Tibial artery (tissue), 4 donors: ENCODE measurements at places on chromosomes 6 and 20.

GRCh38 chr6:54516321-54516720 lies 208.1 kb downstream of the TINAG start:
- no peak for DNase-seq

DNA sequence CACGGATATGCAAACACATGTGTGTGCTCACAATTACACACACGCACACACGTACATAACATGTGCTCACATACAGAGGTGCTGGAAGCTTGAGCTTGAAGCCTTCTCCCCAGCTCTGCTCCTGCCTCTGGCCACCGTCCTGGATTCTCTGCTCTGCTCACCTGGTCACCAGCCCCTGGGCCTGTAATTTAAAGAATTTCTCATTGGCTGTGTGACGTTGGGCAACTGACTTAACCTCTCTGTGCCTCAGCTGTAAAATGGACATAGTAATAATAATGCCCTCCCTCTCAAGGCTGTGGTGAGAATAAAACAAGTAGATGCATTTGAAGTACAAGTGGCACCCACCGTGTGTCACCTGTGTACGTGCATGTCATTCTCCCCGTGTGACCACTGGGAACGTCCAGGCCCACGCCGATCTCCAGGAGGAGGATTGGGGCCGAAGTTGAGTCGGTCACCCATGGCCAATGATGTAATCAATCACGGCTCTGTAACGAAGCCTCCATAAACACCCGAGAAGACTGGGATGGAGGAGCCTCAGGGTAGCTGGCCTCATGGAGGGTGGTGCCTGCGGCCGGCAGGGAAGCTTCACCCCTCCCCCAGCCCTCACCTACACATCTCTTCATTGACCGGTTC lies 160.9 kb upstream of the AFDN start:
- no peak for DNase-seq

DNA sequence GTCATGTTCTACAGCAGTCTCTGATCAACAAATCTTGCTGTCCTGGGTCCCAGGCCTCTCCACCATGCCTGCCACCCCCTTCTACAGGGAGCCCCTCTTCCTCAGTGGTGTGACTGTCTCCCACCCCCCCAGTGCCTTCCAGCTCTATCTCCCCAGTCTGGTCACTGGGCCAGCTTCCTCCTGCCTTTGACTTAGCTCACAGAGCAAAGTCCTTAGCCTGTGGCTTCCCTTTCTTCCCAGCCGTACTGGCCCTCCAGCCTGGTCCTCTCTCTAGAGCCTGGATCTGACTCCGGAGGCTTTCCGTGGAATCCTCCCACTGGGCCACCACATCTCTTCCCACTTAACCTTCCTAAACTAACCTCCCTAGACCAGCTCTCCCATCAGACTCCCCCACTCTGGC lies 17.0 kb downstream of the MAPK13 start:
- DNase-seq = no peak

GRCh38 chr20:61913423-61914225 lies 152.1 kb downstream of the TAF4 start:
- DNase-seq = no peak

- no peak for DNase-seq
Observed at GRCh38 chr6:31530659-31531058, 1.9 kb downstream of the MCCD1 start.

GRCh38 chr6:162313922-162314660 lies 413.5 kb downstream of the PRKN start:
- no peak for DNase-seq

DNA sequence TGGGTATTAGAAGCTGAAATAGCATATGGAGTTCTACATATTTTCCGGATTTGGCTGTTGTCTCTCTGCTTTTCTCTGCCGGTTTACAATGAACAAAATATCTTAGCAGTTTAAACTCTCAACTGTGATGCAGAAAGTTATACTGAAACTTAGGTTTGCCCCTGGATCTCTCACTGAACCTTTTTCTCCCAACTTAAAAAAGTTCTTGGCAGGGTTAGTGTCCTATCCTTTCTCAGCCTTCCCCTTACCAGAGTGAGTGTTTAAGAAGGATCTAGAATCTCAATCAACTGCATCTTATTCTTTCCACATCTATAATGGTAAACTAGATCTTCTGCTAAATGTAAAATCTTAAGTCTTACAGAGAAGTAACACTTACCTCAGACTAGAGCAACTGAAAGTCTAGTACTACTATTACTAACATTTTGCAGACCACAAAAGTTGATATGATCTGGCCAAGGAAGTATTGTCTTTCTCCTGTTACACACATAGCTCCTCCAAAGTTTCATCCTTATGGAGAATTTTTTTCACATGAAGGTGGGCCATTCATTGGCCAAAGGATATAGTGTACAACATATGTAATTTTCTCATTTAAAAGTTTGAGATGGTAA lies 392.3 kb upstream of the RUNX2 start:
- no peak for DNase-seq

DNA sequence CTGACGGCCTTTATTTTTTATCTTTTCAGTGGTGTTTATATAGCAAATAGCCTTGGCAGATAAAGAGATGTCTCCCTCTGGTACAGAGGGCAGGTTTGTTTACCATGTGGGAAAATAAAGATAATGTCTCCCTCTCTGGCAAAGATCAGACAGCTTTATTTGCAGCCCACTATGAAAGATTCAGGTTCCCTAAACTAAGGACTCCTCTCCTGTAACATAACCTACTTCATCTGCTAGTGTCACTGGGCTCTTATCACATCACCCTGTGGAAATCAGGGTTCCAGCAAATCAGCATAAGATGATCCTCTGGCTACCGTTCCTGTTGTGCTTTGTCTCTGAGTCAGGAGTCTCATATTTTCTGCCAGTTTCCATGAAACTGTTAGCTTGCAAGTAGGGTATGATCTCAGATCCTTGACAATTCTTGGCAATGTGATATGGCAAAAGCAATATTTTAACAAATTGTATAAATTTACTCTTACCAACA lies 3.1 kb downstream of the FBXL4 start:
- no peak for DNase-seq

DNA sequence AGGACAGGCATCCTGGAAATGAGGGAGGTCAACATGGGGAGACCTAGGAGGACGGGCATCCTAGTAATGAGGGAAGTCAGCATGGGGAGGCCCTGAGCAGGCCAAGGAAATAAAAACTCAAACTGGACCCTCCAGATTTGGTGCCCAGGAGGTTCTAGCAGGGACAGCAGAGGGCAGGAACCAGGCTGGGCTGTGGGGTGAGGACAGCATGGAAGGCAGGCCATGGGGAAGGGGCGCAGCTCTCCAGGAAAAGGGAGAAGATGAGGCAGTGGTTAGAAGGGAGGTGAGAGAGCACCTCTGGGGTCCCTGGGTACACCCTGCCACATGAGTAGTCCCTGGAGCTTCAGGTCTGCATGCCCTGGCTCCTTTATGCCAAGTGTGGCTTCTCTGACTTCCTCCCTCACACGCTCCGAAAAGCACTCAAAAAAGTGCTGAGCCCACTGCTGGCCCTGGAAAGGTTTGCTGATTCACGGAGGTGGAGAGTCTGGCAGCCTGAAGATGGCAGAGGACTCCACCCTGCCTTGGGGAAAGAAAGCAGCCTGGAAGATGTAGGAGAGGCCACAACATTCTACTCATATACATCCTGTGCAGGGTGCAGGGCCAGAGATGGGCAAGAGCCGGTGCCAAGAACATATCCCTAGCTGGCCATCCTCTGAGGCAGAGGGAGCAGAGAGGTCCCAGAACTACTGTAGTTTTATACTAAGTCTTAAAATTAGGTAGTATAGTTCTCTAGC lies 154.9 kb downstream of the MRPL14 start:
- DNase-seq = no peak

GRCh38 chr20:8388141-8388540 lies 256.1 kb downstream of the PLCB1 start:
- no peak for DNase-seq

- no peak for DNase-seq
Observed at GRCh38 chr6:37765182-37765775, 54.2 kb upstream of the ZFAND3 start.

DNA sequence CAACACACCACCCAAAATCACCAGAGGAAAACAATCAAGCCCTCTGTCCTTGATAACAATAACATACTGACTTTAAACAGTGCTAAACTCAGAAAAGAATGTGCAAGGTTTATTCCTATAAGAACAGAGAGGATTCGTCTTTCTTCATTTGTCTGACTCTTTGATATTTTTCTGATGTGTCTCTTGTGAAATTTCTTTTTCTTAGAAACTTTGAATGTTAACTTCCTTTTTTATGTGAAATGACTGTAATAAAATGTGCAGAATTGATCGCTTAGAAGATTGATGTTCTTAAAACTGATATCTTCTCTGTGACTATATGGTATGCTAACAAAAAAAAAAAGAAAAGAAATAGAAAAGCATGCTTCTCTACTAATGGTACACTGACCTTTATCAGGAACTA lies 947.4 kb upstream of the CITED2 start:
- DNase-seq = no peak
